A673 (cell line): ENCODE measurements at places on chromosomes 3 and 15. TPM values are rescaled to one million over a fixed set of nuclear protein-coding genes. Genes with fewer than 3 reads are reported as not detected.

- H3K27ac ChIP-seq, result no peak overlapping the region
- H3K36me3 ChIP-seq, result peaks cover 5% of the 10 kb centered on the region
- peaks cover 12% of the 10 kb centered on the region for H3K4me1 ChIP-seq
Observed at GRCh38 chr3:9415485-9416138, 18.2 kb downstream of the SETD5 start.

- no peak for DNase-seq
- no peak overlapping the region for H3K4me3 ChIP-seq
- H3K4me1 ChIP-seq, result no peaks in the 10 kb centered on the region
- H3K27ac ChIP-seq, result no peak overlapping the region
- no peaks in the 10 kb centered on the region for H3K36me3 ChIP-seq
- no peaks in the 10 kb centered on the region for H3K27me3 ChIP-seq
Observed at GRCh38 chr3:157858821-157859220, 247.4 kb downstream of the SHOX2 start.

GRCh38 chr3:86563400-86563970, 427.5 kb downstream of the VGLL3 start:
- no peaks in the 10 kb centered on the region for H3K27me3 ChIP-seq
- peak; percentile 64 for DNase-seq
- no peaks in the 10 kb centered on the region for H3K36me3 ChIP-seq

DNA sequence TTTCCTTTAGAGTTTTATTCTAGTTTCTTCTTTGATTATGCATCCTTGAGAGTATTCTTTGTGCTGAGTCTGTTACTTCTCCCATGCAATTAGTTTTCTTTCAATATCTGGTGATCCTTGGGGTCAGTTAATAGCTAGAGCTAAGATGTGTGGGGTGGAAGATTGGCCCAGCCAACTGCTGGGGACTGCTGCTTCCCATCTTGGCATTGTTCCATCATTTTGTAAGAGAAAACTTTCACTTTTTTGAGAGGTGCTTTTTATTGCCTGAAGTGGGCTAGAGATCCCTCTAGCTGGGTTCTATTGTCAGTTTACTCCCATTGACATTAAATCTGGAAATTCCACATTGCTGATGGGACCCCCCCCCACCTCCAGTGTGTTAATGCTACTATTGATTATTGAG, 15.4 kb downstream of the BCL2L10 start:
- H3K27ac ChIP-seq, result no peak overlapping the region
- peaks cover 5% of the 10 kb centered on the region for H3K4me1 ChIP-seq
- no peaks in the 10 kb centered on the region for H3K27me3 ChIP-seq

DNA sequence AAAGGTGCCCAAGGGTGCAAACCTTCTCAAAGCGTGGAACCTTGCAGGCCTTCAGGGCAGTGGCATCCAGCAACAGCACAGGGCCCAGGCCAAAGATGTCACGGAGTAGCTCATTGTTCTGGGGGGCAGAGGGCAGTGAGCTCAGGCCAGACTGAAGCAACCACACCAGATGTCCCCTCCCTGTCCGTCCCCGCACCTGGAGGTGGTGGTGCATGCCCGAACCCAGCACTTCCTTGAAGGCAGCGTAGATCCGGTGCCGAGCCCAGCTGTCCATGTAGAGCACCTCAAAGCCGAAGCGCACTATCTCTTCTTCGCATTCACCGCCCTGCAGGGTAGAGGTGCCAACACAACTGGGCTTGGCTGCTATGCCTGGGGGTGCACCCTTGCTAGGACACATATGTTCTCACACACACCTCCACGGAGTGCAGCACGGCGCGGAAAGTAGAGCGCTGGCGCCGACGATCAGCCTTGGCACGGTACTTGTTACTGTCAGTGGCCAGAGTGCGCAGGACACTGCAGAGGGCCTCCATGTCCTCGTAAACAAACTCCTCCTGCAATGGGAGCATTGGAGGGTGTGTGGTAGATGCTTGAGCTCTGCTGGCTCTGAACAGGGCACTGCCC, 3.7 kb downstream of the IFRD2 start:
- no peak for DNase-seq
- H3K27me3 ChIP-seq, result no peaks in the 10 kb centered on the region
- peaks cover 17% of the 10 kb centered on the region for H3K36me3 ChIP-seq
- no peak overlapping the region for H3K4me3 ChIP-seq
- no peak overlapping the region for H3K27ac ChIP-seq
- no peaks in the 10 kb centered on the region for H3K4me1 ChIP-seq

DNA sequence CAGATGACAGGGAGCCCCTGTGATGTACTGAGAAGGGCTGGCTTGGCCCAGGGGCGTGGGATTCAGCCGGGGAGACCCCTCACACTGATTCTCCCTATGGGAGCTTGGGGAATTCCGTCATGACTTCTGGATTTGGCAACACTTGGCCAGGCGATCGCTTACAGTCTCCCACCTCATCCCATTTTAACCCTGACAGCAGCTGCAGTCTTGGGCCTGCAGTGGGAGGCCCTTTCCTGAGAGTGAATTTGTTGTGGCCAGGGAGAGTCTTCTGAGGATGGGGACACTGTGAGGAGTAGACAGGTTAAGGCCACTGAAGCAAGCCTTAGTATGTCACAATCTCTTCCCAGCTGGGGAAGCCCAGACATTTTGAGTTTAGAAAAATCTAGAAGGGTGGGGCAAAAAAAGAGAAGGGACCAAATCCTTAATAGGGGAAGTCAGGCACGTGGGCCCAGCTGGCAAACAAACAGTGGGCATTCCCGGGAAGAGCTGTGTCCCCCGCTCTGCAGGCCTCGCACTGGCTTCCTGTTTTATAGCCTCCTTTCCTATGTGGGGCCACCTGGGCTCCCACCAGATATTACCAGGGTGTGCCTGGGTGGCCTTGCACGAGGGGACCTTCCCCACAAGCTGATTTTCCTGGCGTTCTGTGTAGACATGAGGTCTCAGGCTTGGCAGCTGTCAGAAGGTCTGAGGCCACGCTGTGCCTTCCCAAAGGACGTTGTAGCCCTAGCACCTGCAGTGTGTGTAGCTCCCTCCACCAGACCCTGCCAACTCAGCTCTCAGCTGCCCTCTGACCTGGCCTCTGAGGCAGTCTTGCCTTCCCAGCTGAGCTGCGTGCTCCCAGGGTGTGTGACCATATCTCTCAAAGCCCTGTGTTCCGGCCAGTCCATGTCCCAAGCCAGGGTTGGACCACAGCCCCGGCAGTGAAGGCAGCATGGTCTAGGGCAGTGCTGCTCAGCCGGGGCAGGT, 64.5 kb downstream of the FEM1B start:
- H3K27me3 ChIP-seq, result no peaks in the 10 kb centered on the region
- H3K36me3 ChIP-seq, result no peaks in the 10 kb centered on the region
- H3K4me1 ChIP-seq, result no peaks in the 10 kb centered on the region

DNA sequence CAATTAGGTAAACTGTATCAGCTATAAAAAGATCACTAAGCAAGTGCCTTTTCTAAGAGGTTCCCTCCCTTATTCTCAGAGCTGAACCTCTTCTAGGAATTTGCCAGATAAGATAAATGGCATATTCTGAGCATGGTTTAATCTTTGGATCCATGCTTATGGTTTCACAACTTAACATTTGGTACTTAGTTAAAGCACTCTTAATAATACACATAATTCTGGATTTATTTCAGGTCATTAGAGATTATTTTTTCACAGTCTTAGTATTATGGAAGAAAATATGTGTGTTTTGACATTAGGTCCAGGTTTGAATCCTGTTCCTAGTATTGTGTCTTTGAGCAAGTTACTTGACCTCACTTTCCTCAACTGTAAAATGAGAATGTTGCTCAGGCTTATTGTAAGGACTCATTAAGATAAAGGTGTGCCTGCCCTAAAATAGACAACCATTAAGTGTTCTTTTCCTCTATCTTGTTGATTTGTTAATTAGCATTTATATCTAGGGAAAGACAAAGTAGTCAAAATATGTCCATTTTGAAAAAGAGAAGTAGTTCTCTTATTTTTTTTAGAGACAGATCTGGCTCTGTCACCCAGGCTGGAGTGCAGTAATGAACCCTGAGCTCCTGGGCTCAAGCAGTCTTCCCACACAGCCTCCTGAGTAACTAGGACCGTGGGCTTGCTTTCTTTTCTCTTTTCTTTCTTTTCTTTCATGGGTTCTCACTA, 43.4 kb downstream of the TSC22D2 start:
- H3K36me3 ChIP-seq, result no peaks in the 10 kb centered on the region
- H3K27me3 ChIP-seq, result no peaks in the 10 kb centered on the region
- DNase-seq, result no peak
- no peak overlapping the region for H3K27ac ChIP-seq
- peaks cover 36% of the 10 kb centered on the region for H3K4me1 ChIP-seq
- H3K4me3 ChIP-seq, result no peak overlapping the region

GRCh38 chr3:15477951-15478639, 43.4 kb downstream of the COLQ start:
- no peak overlapping the region for H3K27ac ChIP-seq
- H3K4me1 ChIP-seq, result no peaks in the 10 kb centered on the region
- DNase-seq, result no peak
- no peaks in the 10 kb centered on the region for H3K27me3 ChIP-seq

- peaks cover 10% of the 10 kb centered on the region for H3K4me1 ChIP-seq
- no peaks in the 10 kb centered on the region for H3K36me3 ChIP-seq
- H3K27ac ChIP-seq, result no peak overlapping the region
- peak; percentile 57 for DNase-seq
- no peaks in the 10 kb centered on the region for H3K27me3 ChIP-seq
- no peak overlapping the region for H3K4me3 ChIP-seq
Observed at GRCh38 chr15:41490355-41490754, 3.3 kb upstream of the ITPKA start.

GRCh38 chr3:117306299-117306698, 596.7 kb downstream of the TUSC7 start:
- no peak for DNase-seq
- H3K4me1 ChIP-seq, result peaks cover 41% of the 10 kb centered on the region
- no peak overlapping the region for H3K4me3 ChIP-seq
- no peak overlapping the region for H3K27ac ChIP-seq

GRCh38 chr15:39265261-39265660, 315.6 kb upstream of the THBS1 start:
- peak; percentile 18 for DNase-seq
- no peak overlapping the region for H3K27ac ChIP-seq
- H3K4me3 ChIP-seq, result no peak overlapping the region
- no peaks in the 10 kb centered on the region for H3K36me3 ChIP-seq

GRCh38 chr3:138476526-138476925, 42.1 kb downstream of the ESYT3 start:
- H3K4me1 ChIP-seq, result no peaks in the 10 kb centered on the region
- H3K27ac ChIP-seq, result no peak overlapping the region
- H3K27me3 ChIP-seq, result no peaks in the 10 kb centered on the region

- no peak overlapping the region for H3K4me3 ChIP-seq
- peaks cover 2% of the 10 kb centered on the region for H3K4me1 ChIP-seq
- no peaks in the 10 kb centered on the region for H3K36me3 ChIP-seq
- DNase-seq, result no peak
- no peak overlapping the region for H3K27ac ChIP-seq
Observed at GRCh38 chr3:39209329-39209970, 17.1 kb upstream of the XIRP1 start.

DNA sequence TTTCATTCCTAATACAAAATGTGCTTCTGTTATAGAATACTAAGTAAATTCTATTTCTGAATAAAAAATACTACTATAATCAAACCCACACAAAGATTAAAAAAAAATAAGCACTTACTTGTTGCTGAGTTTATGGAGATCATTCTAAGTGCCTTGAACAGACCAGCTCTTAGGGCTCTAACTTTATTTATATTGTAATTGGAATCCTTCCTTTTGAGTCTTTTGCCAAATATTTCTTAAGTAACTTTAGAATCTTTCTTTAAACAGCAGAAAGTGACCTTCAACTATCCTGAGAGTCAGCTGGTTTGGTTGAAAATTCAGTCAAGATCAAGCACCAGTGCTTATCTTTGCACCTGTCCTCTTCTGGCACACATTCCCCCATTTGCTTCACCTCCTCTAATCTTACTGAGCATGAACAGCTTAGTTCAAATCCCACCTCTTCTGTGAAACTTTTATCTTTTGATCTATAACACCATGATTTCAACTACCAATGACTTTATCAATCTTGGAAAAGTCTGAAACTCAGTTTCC, 149.3 kb downstream of the VPS13C start:
- no peak overlapping the region for H3K27ac ChIP-seq
- H3K36me3 ChIP-seq, result peaks cover 6% of the 10 kb centered on the region
- H3K4me1 ChIP-seq, result peaks cover 2% of the 10 kb centered on the region
- no peak for DNase-seq
- no peak overlapping the region for H3K4me3 ChIP-seq
- no peaks in the 10 kb centered on the region for H3K27me3 ChIP-seq

- peaks cover 31% of the 10 kb centered on the region for H3K4me1 ChIP-seq
- no peaks in the 10 kb centered on the region for H3K36me3 ChIP-seq
- H3K27ac ChIP-seq, result peak overlapping the region; percentile 87
- DNase-seq, result peak; percentile 86
- H3K27me3 ChIP-seq, result no peaks in the 10 kb centered on the region
Observed at GRCh38 chr3:110413266-110413665, 658.4 kb upstream of the NECTIN3 start.

- DNase-seq, result peak; percentile 69
- H3K27me3 ChIP-seq, result no peaks in the 10 kb centered on the region
- peak overlapping the region; percentile 45 for H3K27ac ChIP-seq
- H3K4me1 ChIP-seq, result peaks cover 30% of the 10 kb centered on the region
- no peak overlapping the region for H3K4me3 ChIP-seq
- H3K36me3 ChIP-seq, result no peaks in the 10 kb centered on the region
Observed at GRCh38 chr15:35674873-35675781, 129.2 kb upstream of the DPH6 start.

GRCh38 chr3:72821161-72821781, 27.0 kb downstream of the SHQ1 start:
- H3K27ac ChIP-seq, result peak overlapping the region; percentile 71
- no peaks in the 10 kb centered on the region for H3K36me3 ChIP-seq
- no peak overlapping the region for H3K4me3 ChIP-seq
- peaks cover 39% of the 10 kb centered on the region for H3K4me1 ChIP-seq
- DNase-seq, result peak; percentile 91

- peaks cover 24% of the 10 kb centered on the region for H3K4me1 ChIP-seq
- no peak overlapping the region for H3K27ac ChIP-seq
- H3K36me3 ChIP-seq, result no peaks in the 10 kb centered on the region
- H3K4me3 ChIP-seq, result no peak overlapping the region
- no peaks in the 10 kb centered on the region for H3K27me3 ChIP-seq
- no peak for DNase-seq
Observed at GRCh38 chr15:62727501-62727900, 315.0 kb upstream of the TPM1 start.

DNA sequence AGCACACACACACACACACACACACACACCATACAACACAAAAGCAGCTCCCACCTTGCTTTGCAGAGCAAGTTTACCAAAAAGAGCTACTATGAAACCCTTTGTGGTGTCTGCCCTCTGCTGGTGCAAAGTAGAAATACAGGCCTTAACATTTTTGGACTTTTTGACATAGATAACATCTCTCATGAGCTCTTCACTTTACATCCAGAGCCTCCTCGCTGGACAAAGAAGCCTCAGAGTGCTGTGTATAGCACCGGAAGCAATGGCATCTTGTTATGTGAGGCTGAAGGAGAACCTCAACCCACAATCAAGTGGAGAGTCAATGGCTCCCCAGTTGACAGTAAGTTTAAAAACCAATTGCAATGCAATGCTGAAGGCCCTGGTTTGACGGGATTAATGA, 157.9 kb downstream of the CHL1 start:
- no peak overlapping the region for H3K27ac ChIP-seq
- no peak overlapping the region for H3K4me3 ChIP-seq
- peak; percentile 75 for DNase-seq
- H3K27me3 ChIP-seq, result no peaks in the 10 kb centered on the region
- H3K4me1 ChIP-seq, result peaks cover 6% of the 10 kb centered on the region

WWTR1 gene
- 72.9 and 76.8 TPM in 2 replicates for total RNA-seq

PIGZ gene
- total RNA-seq, result 0.68 and 0.69 TPM in 2 replicates

ANKRD63 gene
- 2.5 TPM in 2 replicates for total RNA-seq

RPL29 gene
- total RNA-seq, result 613 and 624 TPM in 2 replicates

DAPK2 gene
- 15.7 and 19.2 TPM in 2 replicates for total RNA-seq

FGF12 gene
- 2.1 and 2.3 TPM in 2 replicates for total RNA-seq

SEMA5B gene
- total RNA-seq, result 7.6 and 9.2 TPM in 2 replicates

CHST2 gene
- total RNA-seq, result 0.64 and 0.66 TPM in 2 replicates

ATXN7 gene
- total RNA-seq, result 11.3 and 13.8 TPM in 2 replicates

EAF2 gene
- 12.4 and 13.1 TPM in 2 replicates for total RNA-seq

DPPA2 gene
- not detected in 2 replicates for total RNA-seq

RBSN gene
- total RNA-seq, result 31.2 and 35.2 TPM in 2 replicates
